ENCODE measurements at places on chromosomes 4 and X.

- DNase-seq: no peak
Measured at GRCh38 chrX:108468486-108468885, 28.8 kb downstream of the COL4A5 start.

DNA sequence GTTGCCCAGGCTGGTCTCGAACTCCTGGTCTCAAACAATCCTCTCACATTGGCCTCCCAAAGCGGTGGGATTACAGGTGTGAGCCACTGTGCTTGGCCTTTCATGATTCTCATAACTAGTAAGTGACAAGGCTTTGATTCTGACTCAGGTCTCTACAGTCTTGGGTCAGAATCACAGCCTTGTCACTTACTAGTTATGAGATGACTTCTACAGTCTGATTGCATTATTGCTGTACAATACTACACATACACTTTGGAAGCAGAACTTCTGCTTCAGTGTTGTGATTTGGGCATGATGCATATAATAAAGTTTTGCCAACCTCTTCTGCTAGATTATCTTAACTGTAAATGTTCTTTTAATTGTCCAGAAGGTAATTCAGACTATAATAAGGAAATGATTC, 123.3 kb downstream of the KDM6A start:
- no peak for DNase-seq

- no peak for DNase-seq
Measured at GRCh38 chrX:134591502-134591901, 66.8 kb downstream of the PLAC1 start.

DNA sequence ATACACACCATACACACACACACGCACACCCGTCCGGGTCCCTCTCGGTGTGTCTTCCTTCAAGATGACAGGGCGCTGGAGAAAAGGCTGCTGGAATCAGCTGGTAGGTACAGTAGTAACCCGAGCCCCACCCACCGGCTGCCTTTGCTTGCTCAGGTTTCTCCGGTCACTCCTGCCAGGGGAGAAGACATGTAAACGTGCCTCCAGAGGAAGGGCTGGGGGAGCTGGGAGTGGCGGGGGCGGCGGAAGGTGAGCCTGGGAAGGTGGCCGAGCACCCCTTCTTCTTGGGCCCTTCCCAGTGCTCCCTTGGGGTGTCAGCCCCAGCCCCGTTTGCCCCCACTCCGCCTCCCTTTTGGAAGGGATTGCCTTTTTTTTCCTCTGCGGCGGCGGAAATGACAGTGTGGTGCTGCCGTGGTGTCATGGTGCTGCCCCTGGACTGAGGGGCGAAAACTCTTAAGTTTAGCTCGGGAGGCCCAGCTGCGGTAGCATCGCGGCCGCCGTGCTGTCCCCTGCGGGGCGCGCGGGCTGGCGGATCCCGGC, at the start of gene MID2:
TSS of gene MID2 (plus strand) at position 169 of the 540 bp plus-strand sequence. CDS start 561 bp downstream, outside the sequence.
- DNase-seq: peak; percentile 38

DNA sequence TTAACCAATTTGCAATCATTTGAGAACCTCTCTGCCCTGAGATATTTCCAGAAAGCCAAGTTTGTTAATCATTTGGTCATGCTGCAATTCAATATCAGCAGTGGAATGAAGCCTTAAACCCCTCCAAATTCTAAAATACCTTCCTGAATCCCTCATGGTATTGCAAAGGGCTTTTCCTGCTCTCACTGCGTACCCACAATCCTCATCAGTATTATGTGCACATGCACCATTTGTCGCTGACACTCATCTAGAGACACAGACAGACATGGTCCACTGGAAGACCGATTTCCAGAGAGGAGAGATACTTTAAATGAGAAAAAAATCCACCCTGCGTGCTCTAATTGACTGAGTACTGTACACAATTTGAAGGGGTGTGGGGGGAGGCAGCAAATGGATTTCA, 104.4 kb downstream of the GPC3 start:
- no peak for DNase-seq

DNA sequence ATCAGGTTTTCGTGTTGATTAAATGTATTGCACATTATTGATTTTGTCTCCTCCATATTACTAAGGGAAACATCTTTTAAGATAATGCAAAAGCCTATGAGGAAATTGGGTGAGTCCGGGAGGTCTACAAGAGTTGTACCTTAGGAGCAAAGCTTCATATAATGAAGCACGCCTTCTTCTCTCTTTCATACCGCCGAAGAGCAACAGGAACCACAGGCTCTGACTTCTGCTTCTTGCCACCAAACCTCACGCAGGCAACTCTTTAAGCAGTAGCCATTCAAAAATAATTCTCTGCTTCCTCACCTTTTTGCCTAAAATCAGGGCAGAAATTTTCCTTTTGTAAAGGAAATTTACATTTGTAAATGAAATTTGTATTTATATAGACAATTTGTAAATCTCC, 139.6 kb downstream of the SPRY1 start:
- DNase-seq: no peak

- no peak for DNase-seq
Measured at GRCh38 chrX:9461087-9461486, 3.8 kb upstream of the TBL1X start.

DNA sequence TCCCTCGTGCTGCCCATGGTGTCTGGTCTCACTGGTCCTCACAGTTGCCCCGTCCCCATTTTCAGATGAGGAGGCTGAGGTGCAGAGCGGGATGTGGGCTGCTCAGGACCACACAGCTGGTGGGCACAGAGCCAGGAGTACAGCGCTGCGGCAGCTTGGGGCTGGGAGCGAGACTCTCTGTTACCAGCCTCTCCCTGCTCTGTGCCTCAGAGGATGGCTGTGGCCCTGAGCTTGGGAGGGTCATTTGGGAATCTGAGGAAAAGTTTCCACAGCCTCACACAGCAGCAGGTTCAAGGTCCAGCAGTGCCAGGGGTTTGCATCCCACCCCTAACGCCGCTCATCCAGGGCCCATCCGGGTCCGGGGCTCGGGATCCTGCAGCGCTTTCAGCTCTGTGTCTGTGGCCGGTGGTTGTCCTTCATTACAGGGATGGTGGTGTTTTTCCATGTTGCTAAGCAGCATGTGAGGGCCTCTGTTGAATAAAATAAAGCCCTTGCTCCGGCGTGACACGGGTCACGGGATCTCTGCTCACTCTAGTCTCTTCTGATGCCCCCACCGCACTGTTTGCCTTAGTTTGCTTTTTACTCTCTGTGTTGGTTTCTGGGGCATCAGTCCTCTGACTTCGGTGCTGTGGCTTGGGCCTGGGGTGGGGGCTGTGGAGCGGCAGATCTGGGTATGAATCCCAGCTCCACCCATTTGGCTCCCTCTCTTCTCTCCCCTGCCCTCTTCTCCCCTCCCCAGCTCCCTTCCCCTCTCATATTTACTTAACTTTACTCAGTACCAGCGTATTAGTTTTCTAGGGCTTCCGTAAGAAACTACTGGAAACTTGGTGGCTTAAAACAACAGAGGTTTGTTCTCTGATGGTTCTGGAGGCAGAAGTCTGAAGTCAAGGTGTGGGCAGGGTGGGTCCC, 6.5 kb downstream of the WFS1 start:
- no peak for DNase-seq

DNA sequence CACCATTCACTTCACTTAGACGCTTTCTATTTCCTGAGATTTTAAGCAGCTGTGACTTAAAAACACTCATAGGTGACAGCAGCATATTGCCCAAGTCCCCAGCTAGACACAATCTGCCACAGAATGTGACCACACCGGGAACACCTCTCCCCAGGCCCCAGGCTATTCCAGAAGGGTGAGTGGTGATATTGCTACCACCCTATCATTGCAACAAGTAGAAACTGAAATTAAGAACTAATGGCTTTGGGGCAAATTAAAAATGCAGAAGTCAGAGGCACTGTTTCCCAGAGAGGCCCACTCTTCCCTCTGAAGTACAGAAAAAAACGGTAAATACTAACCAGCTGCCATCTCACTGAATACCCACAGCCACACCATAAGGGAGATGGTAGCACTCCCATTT, 35.0 kb downstream of the QDPR start:
- no peak for DNase-seq

DNA sequence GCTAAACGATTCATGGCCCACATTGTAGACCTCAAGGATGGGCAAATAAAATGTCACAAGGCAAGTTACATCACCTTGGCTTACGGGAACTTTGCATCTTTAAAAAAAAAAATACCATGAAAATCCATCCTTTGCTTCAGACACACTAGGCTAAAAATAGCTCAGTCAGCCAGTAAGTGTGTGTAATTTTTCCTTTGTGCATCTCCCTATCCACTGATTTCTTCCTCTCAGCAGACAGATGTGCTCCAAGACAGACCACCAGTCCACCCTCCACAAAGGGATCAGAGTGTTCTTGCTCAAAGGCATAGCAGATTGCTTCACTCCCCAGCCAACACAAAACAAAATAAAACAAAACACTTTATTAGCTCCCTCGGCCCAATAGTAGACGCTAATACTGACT, 14.6 kb downstream of the LDB2 start:
- DNase-seq: no peak

GRCh38 chr4:150080337-150080736, 2.1 kb downstream of the DCLK2 start:
- no peak for DNase-seq

- no peak for DNase-seq
Measured at GRCh38 chrX:41677183-41678060, 11.4 kb upstream of the GPR34 start.

- DNase-seq: no peak
Measured at GRCh38 chr4:95839891-95840290, at the start of gene PDHA2. TSS of gene PDHA2 (plus strand) at chr4:95840093. CDS start at chr4:95840151, 58 bp downstream.

DNA sequence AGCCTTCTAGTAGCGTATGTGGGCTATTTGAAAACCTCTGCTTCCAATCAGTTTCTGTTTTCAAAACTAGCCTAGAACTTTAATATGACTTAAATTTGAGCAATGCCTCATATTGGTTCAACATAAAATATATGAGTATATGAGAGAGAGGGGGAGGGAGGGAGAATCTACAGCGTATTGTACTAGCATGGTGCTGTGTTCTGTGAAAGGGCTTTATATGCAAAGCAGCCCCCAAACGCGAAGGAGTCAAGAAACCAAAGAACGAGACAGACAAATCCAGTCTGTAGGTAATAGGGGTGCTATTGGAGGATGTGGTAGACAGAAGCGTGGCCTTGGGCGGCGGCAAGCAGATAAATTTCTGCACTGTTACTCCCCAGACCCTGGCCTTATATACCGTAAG, 784 bp upstream of the ANXA5 start:
- DNase-seq: no peak

DNA sequence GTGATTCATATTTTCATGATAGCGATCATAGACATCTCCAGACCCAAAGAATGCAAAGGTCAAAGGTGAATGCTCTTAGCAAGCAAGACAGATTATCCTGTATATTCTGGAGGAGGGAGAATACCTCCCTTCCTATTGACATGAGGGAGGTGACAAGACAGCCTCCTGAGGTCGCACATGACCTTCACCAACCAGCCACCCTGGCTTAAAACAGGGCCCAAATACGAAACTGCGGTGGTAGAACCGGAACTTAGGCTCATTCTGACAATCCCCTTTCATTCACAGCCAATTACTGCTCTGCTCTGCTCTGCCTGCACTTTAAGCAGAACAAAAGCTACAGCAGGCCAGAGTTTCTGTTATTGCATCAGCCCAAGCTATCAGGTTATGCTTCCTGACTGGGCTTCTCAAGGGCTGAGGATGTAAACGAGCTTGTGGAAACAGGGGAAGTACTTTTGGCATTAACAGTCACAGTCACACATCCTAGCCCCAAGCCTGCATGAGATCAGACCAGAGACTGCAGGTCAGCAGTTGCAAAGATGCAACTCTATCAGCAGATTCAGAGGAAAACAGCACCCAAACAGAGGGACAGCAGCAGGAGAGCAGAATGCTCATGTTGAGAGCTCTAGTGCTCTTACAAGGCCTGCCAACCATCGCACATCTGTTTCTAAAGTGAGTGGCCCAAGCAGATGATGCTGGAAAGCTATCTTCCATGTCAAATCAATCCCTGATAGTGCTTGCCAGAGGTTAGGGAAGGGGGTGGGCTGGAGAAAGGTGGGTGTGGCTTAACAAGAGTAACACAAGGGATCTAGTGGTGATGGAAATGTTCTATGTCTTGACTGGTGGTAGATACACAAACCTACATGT, 51.3 kb upstream of the MAP3K15 start:
- DNase-seq: no peak

DNA sequence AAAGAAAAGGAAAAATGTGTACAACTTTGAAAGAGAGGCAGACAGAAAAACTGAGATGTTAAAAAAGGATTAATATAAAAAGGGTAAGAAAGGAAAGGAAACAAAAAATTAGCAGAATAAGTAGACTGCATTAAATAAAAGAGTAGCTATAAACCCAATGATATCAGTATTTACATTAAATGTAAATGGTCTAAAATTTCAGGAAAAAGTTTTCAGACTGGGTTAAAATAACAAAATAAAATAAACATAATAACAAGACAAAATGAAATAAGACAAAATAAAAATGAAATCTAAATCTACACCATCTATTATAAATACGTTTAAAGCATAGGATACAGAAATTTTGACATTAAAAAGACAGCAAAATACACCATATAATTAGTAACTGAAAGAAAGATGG, 199.0 kb downstream of the HTR2C start:
- DNase-seq: no peak

DNA sequence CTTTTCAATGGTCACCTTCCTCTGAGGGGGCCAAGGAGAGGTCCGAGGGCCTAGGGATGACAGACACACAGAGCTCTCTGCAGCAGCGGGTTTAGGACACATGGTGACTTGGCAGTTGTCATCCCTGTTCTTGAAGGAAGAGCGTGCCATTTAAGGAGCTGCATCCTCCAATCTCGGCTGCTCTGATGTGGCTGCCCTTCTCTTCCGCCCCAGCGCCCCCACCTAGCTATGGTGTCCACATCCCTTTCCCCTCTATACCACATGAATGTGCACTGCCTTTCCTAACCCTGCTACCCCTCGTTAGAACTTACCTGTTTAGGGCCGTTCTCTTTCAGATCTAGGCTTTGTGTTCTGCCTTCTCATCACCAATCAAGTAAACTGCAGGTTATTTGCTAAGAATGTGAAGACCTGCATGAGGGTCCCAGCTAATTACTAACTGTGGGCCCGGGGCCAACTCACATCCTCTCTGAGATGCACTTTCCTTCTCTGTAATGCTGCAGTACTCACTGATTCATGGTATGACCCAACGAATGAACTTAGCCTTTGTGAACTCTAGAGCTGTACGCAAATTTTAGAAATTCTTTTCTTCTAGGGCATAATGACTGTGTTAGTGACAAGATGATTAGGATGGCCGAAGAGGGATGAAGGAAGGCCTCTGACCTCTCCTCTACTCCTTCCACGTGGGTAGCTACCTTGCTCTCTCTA, 38.2 kb downstream of the CHST7 start:
- DNase-seq: no peak

DNA sequence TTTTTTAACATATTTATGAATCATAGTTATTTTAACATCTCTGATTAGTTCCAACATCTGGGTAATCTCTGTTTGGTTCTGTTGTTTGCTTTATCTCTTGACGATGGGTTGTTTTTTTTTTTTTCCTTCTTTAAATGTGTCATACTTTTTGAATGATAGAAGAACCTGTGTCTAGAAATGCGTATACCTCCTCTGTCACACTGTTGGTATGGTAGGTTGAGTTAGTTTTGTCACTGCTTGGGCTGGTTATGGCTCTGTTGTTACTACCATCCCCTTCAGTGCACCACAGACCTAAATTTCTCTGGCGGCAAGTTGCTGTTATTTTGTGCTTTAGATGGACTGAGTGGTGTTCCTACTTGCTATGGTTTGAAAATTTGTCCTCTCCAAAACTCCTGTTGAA, 16.8 kb downstream of the STIM2 start:
- no peak for DNase-seq

All from LoVo (cell line).